ENCODE measurements at places on chromosomes 5 and 9.

GRCh38 chr5:19240170-19240569, 747.8 kb downstream of the CDH18 start:
- DNase-seq: no peak

GRCh38 chr9:83920469-83920926, 734 bp downstream of the KIF27 start:
- no peak for DNase-seq

DNA sequence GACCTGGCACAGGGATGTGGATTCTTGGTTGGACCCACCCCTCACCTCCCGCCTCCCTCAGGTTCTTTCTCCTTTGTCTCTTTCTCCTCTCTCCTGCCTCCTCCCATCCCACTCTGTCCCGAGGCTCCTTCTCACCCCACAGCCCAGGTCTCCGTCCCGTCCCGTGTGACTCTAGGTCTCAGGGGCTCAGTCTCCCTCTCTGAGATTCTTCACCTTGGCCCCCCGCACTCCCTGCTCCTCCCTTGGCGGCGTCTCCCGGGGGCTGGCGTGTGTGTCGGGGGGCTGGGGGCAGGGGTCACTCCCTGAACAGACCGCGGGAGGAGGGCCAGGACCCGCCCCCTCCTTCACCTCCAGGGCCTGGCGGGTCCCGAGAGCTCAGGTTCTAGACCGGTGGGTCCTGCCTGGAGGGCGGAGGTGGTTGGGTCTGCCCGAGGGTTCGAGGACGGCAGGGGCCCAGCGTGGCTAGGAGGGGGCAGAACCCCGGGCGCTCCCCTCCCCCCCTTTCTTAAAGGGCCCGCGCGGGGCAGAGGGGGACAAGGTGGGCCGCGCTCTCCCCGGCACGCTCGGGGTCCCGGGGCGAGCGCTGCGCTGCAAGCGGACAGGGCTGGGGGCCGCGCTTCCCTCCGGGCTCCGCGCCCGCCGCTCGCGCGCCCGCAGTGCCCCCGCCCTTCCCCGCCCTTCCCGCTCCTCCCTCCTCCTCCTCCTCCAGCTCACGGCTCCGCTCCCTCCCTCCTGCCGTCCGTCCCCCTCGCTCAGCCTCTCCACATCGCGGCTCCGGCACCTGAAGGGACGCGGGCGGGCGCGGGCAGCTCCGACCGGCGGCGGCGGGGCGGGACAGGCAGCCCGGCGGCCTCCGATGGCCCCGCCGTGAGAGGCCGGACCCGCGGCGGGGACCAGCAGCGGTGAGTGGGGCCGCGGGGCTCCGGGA, at the start of gene PSD2:
PSD2 (plus strand) TSS at position 735 of the 928 bp plus-strand sequence. CDS start 13,633 bp downstream, outside the sequence.
- DNase-seq: no peak

- no peak for DNase-seq
These were observed 94.3 kb downstream of the STRBP start for GRCh38 chr9:123174079-123174478.

DNA sequence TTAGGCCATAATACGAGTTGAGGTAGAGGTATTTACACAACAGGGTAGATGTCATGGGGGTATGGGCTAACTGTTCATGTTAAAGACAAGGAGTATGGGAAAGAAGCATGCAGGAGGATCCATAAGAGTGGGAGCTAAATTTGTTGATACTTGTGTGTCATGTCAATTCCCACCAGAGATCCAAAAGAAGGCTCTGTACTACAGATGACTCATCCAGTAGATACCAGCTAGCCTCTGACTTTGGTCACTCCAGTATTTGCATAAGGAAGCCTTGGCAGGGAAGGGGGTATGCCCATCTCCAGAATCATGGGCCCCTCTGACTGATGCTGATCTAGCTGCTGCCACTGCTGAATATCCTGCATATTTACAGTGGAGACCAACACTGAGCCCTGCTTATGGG, 743.7 kb upstream of the GRAMD2B start:
- DNase-seq: no peak

DNA sequence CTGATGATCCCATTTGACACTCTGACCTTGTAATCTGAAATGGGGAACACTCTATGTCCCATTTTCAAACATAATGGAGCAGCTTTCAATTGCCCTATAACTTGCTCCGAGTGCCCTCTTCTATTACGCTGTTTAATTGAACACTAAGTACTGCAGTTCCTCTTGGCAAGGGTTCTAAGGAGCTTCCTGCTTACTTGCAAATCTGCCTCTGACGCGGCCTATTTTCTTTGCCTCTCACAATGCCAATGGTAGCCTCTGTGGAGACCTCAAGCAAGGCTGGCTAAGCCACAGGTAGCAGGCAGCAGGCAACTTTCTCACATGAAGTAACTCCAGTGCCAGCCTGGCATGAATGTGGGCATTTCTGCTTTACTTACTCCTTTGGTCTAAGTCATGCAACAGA, 443.4 kb upstream of the TRPC7 start:
- DNase-seq: no peak

DNA sequence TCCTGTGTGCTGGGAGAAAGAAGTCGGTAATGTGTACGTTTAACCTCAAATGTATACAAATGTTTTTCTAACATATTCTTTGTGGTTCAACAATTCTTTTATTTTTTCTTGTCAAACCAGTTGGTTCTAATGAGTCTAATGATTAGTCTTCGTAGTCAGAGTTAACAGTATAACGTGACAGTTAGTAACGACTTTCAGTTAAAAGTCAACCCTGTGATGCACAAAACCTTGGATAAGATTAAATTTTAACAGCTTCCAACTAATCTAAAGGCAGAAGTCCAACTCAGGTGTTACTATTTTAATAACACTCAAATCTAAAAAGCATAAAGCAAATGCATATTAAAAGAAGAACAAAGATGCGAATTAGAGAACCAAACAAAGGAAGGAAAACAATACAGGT, 47.0 kb downstream of the SEMA6A start:
- DNase-seq: no peak

DNA sequence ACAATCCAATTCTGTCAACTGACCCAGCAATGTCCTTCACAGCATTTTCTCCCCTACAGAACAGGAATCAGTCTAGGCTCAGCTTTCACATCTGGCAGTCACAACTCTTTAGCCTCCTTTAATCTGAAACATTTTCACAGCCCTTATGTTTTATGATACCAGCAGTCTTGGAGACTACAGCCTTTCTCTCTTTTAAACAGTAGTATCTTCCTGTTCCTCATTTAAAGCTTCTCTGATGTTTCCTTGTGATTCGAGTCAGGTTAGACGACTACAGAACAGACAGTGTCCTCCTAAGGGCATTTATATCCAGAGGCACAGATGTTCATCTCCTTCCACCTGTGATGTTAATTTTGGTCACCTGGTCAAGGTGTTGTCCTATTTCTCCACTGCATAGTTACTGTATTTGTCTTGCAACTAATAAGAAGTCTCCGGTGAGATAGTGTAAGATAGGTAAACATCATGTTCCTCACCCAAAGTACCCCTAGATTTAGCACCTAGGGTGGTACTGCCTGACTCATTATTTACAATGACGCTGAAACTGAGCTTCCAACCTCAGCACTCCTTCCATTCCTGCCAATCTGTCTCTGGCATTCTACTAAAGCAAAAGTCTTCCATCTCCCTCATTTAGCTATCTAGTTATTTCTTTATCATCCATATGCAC, 20.7 kb downstream of the TTC39B start:
- DNase-seq: no peak

DNA sequence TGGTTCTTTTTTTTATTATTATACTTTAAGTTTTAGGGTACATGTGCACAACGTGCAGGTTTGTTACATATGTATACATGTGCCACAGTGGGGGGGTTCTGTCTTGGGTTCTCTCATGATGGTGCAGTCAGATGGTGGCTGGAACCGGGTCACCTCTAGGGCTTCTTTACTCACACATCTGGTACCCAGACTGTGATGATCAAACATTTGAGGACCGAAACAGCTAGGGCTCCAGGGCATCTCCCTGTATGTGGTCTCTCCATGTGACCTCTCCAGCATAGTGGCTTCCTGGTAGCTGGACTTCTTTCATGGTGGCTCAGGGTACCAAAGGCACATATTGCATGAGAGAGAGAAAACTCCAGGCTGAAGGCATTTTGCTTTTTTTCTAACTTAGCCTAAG, 9.8 kb upstream of the CRHBP start:
- no peak for DNase-seq

- no peak for DNase-seq
These were observed 269.8 kb upstream of the CDH9 start for GRCh38 chr5:27308153-27308552.

GRCh38 chr9:79584655-79584982, 12.9 kb downstream of the TLE4 start:
- no peak for DNase-seq

GRCh38 chr9:136645352-136645902, 17.3 kb upstream of the EGFL7 start:
- DNase-seq: no peak

DNA sequence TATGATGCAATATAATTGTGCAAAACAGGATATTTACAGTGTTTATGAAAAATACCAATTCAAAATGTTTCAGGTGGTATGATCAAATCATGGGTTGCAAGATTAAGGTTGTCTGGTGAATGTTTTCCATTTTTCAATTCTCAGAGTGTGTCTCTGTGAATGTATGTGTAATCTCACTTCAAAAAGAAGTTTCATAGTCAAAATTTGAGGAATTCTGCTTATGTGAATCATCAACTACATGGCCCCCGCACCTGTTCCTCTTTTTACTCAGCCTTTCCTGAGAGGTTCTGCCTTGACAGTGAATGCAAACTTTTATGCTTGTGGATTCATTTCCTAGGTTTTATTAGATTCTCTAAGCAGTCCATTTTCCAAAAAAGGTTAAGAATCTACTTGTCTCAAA, 32.1 kb downstream of the KCTD16 start:
- DNase-seq: no peak

GRCh38 chr9:17614250-17614649, 35.4 kb downstream of the SH3GL2 start:
- no peak for DNase-seq

GRCh38 chr5:82341325-82341724, 63.2 kb upstream of the RPS23 start:
- no peak for DNase-seq

DNA sequence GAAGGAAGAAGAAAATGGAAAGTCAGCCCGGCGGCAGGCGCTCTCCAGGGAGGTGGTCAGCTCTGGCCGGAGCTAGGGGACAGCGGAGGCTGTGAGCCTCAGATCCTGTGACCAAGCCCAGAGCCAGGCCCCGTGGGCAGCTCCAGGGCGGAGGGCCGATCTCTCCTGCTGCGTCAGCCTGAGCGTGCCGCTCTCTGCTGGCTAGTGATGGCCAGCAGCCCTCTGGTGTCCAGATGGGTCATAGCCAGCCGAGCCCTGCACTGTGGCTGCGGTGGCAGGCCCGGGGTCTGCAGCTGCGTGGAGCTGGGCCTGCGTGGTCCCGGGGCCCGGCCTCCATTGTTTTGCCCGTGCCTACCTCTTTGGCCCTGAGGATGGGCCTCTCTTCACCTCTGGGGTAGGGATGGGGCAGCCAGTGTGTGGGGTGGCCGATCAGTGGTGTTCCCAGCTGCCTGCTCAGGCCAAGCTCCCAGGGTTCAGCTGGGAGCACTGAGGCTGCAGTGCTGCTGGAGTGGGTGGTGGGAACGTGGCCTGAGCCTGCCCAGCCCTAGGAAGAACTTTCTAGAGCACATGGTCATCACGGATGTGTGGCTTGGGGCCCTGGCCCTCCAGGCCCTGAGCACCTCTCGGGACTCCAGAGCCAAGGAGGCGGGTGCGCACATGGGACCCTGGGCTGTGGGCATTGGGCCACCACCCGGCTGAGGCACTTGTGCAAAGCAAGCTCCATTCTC, 17.1 kb upstream of the NRARP start:
- no peak for DNase-seq

DNA sequence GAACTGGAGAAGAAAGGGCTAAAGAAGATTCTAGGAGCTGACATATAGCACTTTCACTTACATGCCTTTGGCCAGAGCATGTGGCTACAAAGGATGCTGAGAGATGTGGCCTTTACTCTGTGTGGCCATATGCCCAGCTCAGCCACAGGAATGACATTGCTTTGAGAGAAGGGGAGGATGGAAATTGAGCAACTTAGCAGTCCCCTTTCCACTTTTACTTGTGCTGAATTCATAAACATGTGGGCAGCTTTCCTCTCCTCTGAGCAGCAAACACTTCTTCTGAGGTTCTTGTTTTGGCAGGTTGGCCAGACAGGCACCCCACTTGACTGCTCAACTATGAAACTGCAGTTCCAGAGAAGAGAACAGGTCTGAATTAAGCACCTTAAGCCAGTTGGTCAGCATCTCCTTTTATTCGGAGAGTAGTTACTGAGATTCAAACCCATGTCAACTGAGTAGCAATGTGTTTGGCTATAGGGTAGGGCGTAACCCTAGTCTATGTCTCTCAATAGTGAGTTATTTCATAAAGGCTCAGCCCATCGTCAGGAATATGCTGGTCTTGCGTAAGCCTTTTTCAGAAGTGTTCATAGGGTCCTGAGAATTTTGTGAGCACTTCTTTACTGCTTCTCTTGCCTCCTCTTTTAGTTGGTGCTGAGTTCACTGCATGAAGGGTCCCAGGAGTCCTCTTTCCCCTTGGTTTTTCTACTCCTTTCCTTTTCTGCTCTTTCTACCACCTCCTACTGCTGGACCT, 134.5 kb downstream of the PALM2AKAP2 start:
- peak; percentile 46 for DNase-seq

DNA sequence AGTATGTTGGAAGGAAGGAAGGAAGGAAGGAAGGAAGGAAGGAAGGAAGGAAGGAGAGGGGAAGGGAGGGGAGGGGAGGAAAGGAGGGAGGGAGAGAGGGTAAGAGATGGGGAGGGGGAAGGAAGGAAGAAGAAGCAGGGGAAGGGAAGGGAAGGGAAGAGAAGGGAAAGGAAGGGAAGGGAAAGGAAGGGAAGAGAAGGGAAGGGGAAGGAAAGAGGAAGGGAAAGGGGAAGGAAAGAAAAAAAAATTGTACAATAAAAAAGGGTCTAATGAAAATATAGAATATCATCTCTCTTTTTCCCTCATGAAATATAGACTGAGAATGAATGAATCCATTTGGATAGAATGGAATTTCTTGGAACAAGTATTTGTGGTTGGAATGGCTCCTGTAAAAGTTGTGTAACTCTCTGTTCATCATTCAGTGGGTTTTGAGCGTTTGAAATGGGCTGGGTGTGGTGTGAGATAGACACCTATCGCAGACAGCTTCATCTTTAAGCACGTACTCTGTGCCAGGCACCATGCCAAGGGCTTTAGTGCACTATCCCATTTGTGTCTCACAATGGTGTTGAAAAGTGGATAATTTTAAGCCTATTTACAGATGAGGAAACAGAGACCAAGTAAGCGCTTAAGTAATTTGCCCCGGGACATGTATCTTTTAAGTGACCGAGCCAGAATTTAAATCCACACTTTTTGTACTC, 11.6 kb upstream of the PAPPA start:
- DNase-seq: no peak

GRCh38 chr5:135564331-135564730, 14.5 kb downstream of the CXCL14 start:
- DNase-seq: no peak

GRCh38 chr9:15711531-15711930, 158.7 kb downstream of the CCDC171 start:
- no peak for DNase-seq
